MG63 (cell line): ENCODE measurements at places on chromosomes 4 and X.

DNA sequence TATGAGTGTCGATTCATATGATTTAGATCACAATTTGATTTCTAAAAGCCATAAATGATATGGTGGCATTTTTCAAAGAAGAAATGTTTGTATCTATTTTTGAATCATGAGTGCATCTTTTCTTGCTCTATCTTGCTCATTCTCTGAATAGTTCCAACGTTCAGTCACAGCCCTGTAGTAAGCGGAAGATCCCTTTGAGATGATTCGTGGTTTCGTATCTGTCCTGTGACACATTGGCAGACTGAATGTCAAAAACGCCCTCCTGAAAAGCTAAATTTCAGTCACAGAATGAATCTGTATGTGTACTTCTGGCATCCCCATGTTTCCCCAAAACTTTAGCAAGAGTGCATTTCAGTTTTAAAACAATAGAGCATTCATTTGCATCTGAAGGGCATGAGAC, 1066.9 kb upstream of the TENM3 start:
- DNase-seq: no peak

DNA sequence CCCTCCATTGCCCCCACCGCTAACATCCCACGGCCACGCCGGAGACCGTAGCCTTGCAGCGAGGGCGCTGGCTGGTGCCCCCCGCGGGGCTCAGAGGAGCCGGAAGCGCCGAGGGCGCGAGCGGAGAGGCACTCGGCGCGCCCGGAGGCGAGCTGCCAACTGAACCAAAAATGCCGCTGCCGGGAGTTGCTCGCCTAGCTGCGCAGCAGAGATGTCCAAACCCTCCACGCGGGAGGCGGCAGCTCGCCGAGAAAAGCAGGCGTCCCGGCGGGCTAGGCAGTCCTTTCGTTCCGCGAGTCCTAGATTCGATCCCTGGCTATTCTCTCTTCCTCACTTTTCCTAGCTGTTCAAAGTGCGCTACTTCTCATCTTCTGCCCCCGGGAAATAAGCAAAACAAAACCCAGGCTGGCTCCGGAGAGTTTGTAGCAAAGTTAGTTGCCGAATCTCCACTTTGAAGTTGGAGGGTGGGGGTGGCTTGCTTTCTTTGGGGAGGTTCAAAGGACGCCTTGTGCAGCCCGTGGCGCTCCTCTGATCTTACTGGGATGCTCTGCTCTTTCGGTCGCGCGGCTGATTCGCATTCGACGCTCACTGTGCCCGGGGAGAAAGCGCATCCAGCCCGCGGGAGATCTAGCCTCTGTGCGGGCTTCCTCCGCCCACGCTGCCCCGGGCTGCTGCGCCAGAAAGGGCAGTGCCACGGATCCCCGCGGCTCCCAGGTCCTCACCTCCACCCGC, 723 bp downstream of the NKX6-1 start:
- DNase-seq: peak; percentile 67

GRCh38 chr4:1382776-1383727, 23.2 kb downstream of the NKX1-1 start:
- no peak for DNase-seq

- DNase-seq: no peak
These were observed 353.7 kb downstream of the GASK1B start for GRCh38 chr4:157818946-157819692.

DNA sequence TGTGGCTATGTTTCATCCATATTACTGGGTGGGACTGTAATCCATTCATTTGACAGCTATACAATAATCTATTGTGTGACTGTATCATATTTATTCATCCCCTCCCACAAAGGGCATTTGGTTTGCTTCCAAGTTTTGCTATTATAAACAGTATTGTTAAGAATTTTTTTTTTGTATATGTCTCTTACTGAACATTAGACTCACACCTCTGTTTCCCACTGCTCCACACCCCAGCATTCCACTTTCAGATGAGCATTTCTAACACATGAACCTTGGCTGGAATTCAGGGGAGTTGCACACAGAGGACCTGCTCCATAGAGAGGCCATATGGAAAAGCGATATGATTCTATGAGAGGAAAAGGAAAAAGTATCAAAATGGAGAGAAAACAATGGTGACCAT, 81.6 kb upstream of the DKK2 start:
- no peak for DNase-seq

GRCh38 chrX:150566734-150567182, 1.7 kb upstream of the MTM1 start:
- DNase-seq: no peak

- no peak for DNase-seq
These were observed 1157.6 kb upstream of the TENM3 start for GRCh38 chr4:181085557-181085956.

DNA sequence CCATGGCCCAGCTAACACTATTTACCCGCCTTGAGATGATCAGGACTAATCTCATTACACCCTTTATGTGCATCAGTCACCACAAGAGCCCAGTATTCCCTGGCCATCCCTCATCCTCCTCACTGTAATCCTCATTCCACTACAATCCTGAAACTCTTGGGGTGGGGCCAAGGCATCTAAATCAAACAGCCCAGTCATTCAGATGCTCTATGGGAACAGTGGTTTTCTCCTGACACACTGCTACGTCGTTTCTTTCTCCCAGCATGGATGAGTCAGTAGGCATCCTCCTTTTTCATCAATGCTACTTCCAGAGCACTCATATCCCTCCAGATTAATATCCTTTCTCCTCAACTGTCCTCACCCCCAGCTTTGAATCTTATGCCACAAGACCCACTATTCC, 5.6 kb downstream of the SDAD1 start:
- peak; percentile 21 for DNase-seq

- peak; percentile 92 for DNase-seq
These were observed 254.5 kb upstream of the VEGFC start for GRCh38 chr4:177047070-177047850.

DNA sequence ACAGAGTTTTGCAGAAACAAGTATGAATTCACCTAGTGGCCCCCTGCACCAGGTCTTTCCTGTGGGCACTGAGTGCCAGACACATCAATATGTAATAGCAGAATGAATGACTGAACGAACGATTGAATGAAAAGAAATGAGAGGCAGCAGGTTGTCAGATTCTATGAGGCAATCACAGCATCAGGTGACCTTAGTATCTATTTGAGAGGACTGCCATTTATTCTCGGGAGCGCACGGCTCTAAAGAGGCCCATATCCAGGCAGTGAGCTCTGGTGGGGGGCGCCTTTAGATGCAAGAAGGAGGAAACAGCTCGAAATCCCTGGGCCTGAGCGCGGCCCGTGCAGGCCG, 528 bp upstream of the SLC25A4 start:
- no peak for DNase-seq

- DNase-seq: peak; percentile 14
These were observed 308.2 kb downstream of the FRMPD4 start for GRCh38 chrX:12446342-12447075.

- peak; percentile 23 for DNase-seq
These were observed 1.1 kb downstream of the TMEM131L start for GRCh38 chr4:153466949-153467896.

GRCh38 chr4:55087913-55088260, 37.5 kb downstream of the KDR start:
- DNase-seq: no peak
